ENCODE measurements at places on chromosomes 7 and 10. TPM values are rescaled to one million over a fixed set of nuclear protein-coding genes. Genes with fewer than 3 reads are reported as not detected.

- no peak for DNase-seq
Measured at GRCh38 chr10:62348029-62348428, 26.1 kb upstream of the ZNF365 start.

Gene RASSF4
- total RNA-seq = 47.5 TPM

GRCh38 chr10:79070081-79070605, 1.4 kb downstream of the ZMIZ1 start:
- no peak for DNase-seq

GRCh38 chr7:43851805-43852204, 17.5 kb downstream of the MRPS24 start:
- DNase-seq = no peak

Gene ELAPOR2
- total RNA-seq = 8.9 TPM

Gene TET1
- total RNA-seq = 1.2 TPM

- no peak for DNase-seq
Measured at GRCh38 chr10:119782981-119783664, 57.3 kb downstream of the INPP5F start.

- DNase-seq = peak; percentile 71
Measured at GRCh38 chr10:86365346-86366032, 1.1 kb downstream of the GRID1 start.

DNA sequence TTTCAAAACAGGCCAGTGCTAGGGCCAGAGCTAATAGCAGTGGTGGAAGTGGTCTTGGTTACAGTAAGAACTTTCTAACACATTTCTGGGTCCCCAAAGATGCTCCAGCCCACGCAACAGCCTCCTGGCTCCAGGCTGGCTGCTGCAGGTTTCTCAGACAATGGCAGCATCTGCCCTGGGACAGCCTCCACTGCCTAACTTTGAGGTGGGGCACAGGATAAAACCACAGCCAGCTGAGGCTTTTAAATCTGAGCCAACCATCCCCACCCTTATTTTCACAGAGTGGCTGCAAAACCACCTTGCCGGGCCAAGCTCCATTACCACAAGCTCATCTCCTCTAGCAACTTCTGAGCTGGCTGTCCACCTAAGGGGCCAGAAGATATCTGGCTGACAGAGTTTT, 84.8 kb downstream of the FAM53B start:
- DNase-seq = no peak

DNA sequence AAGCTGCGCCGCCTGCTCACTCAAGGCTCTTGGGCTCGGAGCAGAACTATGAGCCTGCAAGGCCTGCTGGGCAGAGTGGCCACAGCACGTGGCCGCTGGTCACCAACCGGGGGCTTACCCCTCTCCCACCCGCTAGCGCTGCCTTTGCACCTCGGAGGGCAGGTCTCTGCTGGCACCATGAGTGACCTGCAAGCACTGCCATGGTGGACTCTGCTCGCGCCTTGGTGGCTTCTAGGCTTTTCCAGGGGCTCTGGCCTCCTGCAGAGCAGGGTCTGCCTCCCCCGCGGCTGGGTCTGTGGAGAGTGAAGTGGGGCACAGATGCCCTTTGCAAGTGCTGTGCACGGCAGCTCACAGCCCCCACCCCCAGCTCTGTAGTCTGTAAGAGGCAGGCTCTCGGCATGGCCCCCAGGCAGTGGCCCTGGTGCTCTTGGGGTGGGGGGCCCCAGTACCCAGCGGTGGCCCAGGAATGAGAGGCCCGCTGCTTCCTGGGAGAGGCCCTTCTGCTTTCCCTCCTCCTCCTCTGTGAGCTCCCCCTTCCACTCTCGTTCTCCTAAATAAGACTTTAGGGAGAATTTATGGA, 119.6 kb downstream of the INPP5A start:
- DNase-seq = no peak

Gene CADPS2
- 6.3 TPM for total RNA-seq

DNA sequence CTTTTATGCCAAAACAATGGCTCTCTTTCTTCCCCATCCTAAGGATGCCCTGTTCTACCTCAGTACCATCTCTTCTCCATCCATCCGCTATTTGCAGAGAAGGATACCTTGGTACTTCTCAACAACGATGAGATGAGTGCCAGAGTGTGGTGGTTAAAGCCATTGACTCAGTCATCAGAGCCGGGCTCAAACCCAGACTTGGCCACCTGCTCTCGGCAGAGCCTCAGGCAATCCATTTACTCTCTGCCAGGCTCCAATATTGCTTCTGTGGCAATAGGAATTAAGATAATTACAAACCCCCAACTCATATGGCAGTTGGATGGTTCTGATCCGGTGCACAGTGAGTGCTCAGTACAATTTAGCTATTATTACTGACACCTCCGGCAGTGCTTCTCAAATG, 121.3 kb downstream of the PRLHR start:
- DNase-seq = no peak

Gene PDLIM1
- 334 TPM for total RNA-seq

Gene TMEM130
- total RNA-seq = 0.30 TPM

DNA sequence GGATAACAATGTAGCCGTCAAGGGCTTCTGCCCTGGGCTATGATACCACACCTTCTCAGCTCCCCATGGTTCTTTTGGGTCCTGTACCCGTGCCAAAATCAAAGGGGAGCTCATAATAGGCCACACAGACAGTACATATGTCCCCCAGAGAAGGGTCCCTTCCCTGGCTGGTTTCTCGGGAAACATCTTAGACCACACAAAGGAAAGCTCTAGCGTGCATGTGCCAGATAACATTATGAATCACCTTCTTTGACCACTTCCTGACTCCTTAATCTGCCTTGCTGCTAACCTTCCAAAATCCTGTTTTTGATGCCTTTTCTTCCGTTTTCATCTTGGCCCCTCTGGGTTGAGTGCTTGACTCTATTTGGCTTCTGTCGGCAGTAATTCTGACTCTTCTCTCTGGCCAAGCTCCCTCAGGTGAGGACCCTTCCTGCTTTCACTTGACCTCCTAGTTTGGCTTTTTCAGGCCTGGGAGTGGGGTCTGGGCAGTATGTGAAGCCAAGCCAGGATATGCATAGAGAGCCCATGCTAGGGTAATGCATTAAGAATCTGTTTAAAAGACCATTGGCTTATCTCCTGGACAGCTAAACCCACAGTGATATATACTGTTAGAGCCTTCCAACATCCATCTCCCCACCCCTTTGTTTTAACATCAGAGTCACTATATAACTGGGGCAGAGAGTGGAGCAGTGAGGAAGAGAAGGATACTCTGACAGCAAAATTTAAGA, 84.8 kb downstream of the ANLN start:
- no peak for DNase-seq

Data from cardiac septum (tissue), 1 donor.